GM23248 (cell line): ENCODE measurements at places on chromosomes 2 and 18. TPM values are rescaled to one million over a fixed set of nuclear protein-coding genes. Genes with fewer than 3 reads are reported as not detected.
A peak's percentile ranks its signal among the peaks of the same experiment; 100 is the strongest.

DNA sequence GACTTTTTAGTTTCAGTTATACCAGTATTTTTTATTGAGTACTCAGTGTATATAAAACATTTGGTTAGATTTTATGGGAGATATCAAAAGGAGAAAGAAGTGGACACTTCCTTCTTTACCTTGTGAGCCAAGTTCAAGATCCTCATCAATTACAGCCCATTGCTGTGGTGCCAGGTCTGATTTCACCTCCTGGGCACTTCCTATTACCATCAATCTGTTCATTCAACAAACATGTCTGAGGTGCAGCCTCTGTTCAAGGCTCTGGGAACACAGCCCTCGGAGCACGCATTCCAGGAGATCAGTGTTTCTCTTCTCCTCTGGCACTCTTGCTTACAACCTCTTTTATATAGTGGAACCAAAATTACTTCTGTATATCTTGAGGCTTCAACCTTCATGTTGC is 171.4 kb upstream of the ALPP start:
- DNase-seq: no peak

- DNase-seq: no peak
Observed at GRCh38 chr2:31696068-31696467, 115.3 kb upstream of the SRD5A2 start.

GRCh38 chr18:45291621-45292615 is 323.4 kb upstream of the SLC14A2 start:
- peak; percentile 56 for DNase-seq

DNA sequence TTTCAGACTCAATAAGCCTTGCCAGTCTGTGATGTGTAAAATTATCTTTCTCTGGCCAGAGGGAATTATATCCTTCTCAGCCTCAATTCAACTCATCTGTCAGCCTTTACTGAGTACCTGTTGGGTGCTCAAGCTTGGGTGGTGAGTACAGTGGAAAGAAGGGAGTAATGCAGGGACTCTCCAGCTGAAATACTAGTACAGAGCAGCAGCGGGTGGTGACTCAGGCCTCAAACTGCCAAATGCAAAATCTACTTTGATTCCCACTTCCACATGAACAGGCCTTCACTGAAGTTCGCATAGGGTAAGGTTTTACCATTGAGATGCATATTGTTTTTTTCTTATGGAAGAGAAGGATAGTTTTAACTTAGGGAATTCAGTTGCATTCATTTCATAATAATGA is 326.8 kb downstream of the LRRTM1 start:
- peak; percentile 30 for DNase-seq

DNA sequence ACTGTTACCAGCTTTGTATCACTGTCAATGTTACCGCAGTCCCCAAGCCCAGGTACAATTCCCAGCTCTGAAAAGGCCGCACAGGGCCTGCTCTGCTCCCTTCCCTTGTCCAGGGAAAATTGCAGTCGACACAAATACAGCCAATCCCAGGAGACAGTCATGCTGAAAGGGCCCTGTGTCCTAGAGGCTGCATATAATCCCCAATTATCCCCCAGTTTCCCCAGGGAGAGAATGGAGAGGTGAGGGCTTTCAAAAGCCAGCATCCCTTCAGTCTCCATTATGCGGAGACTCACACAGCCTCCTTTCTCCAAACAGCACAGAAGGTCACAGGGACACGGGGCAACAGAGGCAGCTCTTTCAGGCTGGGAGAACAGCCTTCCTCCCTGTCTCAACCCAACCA is 17.1 kb upstream of the CTIF start:
- no peak for DNase-seq

DNA sequence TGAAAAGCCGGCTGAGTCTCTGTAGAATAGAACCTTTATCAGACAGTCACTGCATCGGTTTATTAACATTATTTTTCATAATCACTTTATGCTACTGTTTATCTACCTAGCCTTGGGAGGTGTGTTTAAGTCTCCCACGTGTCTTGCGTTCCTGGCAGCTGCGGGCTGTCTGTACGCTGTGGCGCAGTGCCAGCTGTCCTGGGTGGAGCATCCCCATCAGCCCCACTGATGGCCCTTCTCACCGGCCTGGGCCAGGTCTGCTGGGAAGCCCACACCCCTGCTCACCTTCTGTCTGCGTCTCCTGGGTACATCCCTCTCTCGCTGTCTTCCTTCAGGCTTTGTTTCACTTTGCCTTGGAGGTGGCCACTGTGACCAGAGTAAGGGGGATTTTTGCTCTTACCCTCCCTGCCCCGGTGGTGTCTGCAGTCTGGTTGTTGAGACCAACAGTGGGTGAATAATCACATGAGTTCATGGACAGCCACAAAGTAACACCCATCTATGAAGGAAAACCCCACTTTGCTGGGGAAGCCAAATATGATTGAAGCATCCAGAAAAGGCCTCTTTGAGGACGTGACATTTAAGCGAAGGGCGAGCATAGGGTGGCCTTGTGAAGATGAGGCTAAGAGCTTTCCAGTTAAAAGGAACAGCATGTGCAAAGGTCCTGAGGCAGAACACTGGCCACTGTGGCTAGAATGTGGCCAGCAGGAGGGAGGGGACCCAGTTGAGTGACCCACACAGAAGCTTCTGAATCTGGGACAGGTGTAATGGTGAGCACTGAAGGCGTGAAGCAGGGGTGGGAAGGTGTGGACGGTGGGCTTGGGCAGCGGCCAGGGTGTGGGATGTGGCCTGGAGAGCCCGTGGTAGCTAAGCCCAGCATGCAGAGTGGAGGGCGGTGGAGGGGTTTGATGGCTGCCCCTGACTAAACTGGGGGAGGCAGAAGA is 41.7 kb downstream of the RAMP1 start:
- no peak for DNase-seq

DNA sequence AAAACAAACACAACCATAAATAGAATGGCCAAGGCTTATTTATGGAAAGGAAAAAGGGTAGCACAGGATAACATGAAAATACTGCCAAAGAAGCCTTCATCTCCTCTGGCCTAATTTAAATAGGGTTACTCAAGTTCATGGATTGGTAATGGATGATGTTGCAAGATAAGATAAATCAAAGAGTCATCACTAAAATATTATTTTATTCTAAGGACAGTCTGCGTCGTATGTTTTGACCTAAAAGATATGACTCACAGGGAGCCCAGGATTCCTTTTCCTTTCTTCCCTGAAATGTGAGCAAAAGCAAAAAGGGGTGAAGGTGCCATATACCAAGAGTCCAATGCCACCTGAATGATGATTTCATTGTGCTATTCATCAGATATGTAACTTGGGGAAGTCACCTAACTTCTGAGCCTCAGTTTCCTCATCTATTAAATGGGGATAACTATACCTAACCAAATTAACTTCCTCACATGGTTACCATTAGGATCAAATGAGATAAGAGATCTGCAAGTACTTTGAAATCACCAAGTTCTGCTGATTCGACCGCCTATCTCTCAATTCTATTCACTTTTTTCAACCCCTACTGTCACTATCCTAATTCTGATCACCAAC is 137.7 kb downstream of the THADA start:
- peak; percentile 88 for DNase-seq

GRCh38 chr2:6968319-6969100 is 51.3 kb downstream of the RNF144A start:
- DNase-seq: no peak

DNA sequence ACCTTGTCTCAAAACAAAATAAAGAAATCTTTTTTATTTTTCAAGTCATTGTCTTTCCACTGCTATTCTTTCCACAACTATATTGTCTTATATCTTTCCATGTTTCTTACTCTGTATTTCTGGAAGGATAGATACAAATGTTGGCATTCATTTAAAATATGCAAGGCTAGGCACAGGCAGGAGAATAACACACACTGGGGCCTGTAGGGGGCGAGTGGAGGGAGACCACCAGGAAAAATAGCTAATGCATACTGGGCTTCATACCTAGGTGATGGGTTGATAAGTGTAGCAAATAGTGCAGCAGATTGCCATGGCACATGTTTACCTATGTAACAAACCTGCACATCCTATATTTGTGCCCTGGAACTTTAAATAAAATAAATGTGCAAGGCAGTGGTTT is 9.6 kb downstream of the MRPL30 start:
- DNase-seq: no peak

- no peak for DNase-seq
Observed at GRCh38 chr2:165224941-165225340, 14.3 kb upstream of the SCN2A start.

- DNase-seq: no peak
Observed at GRCh38 chr18:52541056-52541455, 201.1 kb downstream of the DCC start.

DNA sequence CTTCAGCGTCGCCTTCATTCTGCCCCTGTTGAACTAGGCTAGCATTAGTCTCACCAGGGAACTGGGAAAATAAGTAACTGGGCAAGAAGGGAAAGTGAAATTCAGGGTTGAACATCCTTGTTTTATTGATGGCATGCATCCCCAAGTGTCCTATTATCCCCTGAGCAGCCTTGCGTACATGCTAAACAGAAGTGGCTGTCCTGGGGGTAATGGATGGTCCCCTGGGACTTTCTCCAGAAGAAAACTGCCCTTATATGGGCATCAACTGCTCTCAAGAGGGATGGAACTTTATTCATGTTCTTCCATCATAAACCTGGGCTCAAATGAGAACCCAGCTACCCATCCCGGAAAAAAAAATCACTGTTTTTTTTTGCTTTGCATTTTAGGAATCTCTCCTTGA is 11.8 kb upstream of the SMIM21 start:
- no peak for DNase-seq

REG3A gene
- polyA plus RNA-seq: not detected in 2 replicates
